MG63 (cell line): ENCODE measurements at places on chromosomes 5 and 9. TPM values are rescaled to one million over a fixed set of nuclear protein-coding genes. Genes with fewer than 3 reads are reported as not detected.
A peak's percentile ranks its signal among the peaks of the same experiment; 100 is the strongest.

ANKRD31 gene
- total RNA-seq = not detected in 2 replicates

TMC1 gene
- total RNA-seq = not detected in 2 replicates

POC5 gene
- 13.3 and 29.0 TPM in 2 replicates for total RNA-seq

PCDHGC5 gene
- total RNA-seq = 0.46 TPM in 1 of 2 replicates, not detected in the other

PCDHGB6 gene
- total RNA-seq = not detected in 2 replicates

COL27A1 gene
- total RNA-seq = 1.1 and 1.3 TPM in 2 replicates

FCN2 gene
- total RNA-seq = not detected in 2 replicates

TSC1 gene
- 6.5 and 15.3 TPM in 2 replicates for total RNA-seq

GRCh38 chr5:125274938-125275724 lies 528.7 kb upstream of the ZNF608 start:
- DNase-seq = peak; percentile 12

GRCh38 chr5:15367489-15367888 lies 132.5 kb upstream of the FBXL7 start:
- DNase-seq = no peak

- no peak for DNase-seq
Observed at GRCh38 chr9:77019926-77020412, 514 bp downstream of the FOXB2 start.

DNA sequence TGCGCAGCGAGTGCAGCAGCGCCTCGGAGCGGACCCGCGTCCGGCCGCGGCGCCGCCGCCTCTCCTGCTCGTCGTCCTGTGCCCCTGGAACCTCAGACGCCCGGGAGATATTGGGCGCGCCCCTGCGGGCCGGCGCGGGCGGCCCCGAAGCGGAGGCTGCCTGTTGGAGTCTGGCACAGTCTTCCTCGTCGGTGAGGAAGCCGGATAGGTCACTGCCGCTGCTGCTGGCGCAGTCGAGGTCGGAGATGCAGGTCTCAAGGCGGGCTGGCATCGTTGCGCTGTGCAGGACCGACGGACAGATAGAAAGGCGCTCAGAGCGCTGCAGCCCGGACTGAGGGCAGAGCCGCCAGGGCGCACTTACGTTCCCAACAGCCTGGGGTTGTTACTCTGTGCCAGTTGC lies 344 bp downstream of the NEUROG1 start:
- peak; percentile 52 for DNase-seq

DNA sequence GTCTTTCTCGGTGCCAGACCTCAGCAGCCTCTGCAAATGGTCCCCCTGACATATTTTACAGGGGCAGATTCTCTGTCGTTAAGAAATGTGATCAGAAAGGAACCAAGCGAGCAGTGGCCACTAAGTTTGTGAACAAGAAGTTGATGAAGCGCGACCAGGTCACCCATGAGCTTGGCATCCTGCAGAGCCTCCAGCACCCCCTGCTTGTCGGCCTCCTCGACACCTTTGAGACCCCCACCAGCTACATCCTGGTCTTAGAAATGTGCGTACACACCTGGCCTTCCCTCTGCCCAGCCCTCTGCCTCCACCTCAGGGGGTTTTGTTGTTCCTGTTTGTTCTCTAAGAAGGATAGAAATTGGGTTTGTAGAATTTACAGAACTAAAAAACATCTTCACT lies 77.3 kb upstream of the OTULINL start:
- no peak for DNase-seq

GRCh38 chr5:65808251-65808741 lies 86.3 kb downstream of the NLN start:
- no peak for DNase-seq

GRCh38 chr5:72817076-72817481 lies 618 bp downstream of the TNPO1 start:
- peak; percentile 56 for DNase-seq

GRCh38 chr5:172932313-172933017 lies 26.8 kb upstream of the RPL26L1 start:
- DNase-seq = peak; percentile 68

GRCh38 chr5:68455216-68455615 lies 239.7 kb downstream of the PIK3R1 start:
- DNase-seq = peak; percentile 43

DNA sequence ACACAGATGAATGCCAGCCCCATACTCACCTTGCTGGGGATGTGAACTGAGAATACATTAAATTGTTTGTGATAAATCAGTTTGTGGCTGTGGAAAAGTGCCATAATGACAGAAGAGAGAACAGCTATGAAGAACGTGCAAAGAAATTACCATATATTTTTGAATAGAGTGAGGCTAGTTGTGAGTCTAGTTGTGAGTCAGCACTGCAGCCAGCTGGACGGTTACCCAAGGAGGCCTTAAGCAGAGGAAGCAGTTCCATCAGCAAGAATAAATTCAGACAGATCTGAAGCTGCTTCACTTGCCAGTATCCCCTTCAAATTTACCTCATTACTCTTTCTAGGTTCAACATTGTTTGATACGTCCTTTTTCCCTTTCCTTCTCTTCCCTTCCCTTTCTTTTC lies 446.0 kb downstream of the MTRR start:
- no peak for DNase-seq

DNA sequence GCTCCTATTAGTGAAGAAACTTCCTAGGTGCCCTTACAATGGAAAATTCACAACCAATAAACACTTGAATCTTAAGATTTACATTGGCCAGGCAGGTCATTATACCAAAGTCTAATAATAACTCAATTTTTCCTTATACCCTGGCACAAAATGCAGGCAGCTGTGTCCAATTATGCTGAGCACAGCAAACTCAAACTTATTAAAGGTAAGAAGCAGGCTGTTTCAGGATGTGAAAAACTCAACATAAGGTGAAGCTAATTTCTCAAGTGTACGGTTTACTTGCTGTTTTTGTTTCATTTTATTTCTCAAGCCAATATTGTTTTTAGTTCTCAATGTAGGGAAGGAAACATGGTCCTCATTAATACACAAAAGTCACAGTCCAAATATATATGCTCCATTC lies 405.1 kb downstream of the KCTD16 start:
- no peak for DNase-seq

GRCh38 chr5:35212122-35212982 lies 17.9 kb downstream of the PRLR start:
- no peak for DNase-seq

GRCh38 chr5:84279234-84279633 lies 105.4 kb downstream of the EDIL3 start:
- DNase-seq = no peak

DNA sequence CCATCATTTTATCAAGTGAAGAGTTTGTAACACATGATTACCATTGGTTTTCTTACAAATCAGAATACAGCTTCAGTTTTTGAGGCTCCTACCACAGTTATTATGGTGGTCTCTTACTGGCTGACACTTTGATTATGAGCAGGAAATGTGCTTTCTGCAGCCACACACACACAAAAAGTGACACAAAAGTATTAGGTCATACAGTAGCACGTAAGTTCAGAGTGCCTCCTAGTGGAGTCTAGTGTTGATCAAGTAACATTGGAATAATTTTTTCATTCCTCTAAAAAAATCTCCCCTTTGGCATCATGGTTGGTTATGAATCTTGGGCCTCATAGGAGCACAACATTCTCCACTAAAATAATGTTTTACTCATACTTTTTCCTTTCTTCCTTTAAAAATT lies 37.6 kb downstream of the PAM start:
- no peak for DNase-seq
